NCI-H187 treated with DMSO at 0.1 percent for 48 hours (cell line): ENCODE measurements at places on chromosomes 5 and 9.

GRCh38 chr9:350384-350783, 135.7 kb downstream of the DOCK8 start:
- DNase-seq = no peak

GRCh38 chr9:90770927-90771326, 30.7 kb upstream of the SYK start:
- no peak for DNase-seq

DNA sequence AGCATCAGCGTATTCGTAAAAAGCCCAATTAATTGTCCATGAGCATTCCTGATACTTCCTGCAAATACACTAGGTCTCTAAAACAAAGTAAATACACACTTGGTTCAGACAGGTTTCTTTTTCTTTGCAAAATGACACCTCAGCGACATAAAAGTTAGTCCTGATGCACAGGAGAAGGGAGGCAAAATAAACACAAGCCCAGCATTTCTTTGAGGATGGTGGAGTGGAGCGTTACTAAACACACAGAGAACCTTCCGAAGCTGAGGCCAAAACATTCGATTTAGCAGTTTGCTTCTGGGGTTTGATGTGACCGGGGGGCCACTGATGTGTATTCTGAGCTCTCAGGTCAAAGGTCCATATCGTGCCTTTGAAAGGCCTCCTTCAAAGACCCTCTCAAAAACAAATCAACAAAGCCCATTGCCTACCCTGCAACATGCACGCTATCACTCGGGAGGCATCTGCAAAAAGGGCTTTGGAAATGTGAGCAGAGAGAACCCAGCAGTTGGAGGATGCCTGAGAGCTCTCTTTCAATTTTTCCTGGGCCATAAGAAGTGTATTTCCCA, 268.4 kb upstream of the PANK3 start:
- DNase-seq = no peak

DNA sequence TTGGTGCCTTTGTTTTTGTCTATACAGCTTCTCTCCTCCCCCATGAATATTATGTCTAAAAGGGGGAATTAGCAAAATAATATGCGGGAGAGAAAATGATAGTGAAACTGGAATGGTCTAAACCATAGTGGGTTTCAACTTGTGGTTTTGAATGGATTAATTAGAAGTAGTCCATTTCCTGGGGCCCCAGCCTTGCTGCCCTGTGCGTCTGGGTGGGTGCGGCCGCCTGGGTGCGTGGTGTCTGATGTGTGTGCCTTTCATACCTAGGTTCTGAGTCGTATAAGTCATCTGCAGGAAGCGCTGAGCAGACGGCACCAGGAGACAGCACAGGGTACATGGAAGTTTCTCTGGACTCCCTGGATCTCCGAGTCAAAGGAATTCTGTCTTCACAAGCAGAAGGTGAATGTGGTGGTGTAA, 120.0 kb upstream of the CACNA1B start:
- no peak for DNase-seq

- no peak for DNase-seq
Measured at GRCh38 chr5:138096997-138097828, 13.4 kb downstream of the WNT8A start.

DNA sequence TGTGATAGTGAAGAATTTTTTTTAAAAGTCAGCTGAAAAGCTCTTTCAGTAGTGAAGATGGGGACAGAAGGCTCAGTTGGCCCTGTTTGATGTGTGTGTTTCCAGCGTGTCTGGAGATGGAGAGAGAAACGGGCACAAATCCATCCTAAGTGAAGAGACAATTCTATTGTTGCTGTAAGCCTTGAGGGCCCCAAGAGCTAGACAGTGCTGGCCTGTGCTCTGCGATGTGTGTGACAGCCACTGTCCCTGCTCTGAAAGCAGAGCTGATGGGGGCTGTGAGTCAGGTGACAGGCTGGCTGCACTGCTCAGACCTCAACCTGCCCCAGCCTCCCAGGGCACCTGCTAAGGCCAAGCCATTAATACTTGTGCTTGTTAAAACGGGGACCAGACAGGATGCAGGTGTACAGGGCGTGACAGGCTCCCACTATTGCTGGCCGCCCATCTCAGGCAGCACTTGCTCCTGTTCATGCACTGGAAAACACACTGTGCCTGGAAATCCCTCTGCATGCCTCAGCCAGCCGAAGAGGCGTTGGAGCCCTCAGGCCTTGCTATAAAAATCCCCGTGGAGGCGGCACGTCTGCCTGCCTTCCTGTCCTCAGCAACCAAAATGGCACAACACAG, 44.6 kb upstream of the SEMA4D start:
- DNase-seq = no peak

DNA sequence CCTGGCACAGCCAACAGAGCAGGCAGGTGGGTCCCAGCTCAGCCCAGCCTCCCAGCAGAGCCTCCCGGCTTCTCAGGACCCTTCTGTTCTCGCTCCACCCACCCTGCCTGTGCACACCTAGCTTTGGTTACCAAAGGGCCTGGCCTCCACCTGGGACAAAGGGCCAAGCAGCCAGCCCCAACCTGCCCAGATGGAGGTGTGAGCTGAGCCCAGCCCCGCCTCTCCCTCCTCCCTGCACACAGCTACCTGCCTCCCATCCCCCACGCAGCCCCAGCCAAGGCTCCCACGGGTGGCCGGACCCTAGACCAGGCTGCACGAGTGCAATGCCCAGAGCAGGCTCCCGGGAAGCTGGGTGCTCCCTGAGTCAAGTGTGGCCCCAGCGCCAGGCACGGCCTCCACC, 5.6 kb downstream of the TPRN start:
- DNase-seq = no peak

- DNase-seq = no peak
Measured at GRCh38 chr5:93328833-93329232, 252.2 kb downstream of the NR2F1-AS1 start.

GRCh38 chr5:56632199-56632598, 183.2 kb upstream of the MAP3K1 start:
- DNase-seq = no peak

DNA sequence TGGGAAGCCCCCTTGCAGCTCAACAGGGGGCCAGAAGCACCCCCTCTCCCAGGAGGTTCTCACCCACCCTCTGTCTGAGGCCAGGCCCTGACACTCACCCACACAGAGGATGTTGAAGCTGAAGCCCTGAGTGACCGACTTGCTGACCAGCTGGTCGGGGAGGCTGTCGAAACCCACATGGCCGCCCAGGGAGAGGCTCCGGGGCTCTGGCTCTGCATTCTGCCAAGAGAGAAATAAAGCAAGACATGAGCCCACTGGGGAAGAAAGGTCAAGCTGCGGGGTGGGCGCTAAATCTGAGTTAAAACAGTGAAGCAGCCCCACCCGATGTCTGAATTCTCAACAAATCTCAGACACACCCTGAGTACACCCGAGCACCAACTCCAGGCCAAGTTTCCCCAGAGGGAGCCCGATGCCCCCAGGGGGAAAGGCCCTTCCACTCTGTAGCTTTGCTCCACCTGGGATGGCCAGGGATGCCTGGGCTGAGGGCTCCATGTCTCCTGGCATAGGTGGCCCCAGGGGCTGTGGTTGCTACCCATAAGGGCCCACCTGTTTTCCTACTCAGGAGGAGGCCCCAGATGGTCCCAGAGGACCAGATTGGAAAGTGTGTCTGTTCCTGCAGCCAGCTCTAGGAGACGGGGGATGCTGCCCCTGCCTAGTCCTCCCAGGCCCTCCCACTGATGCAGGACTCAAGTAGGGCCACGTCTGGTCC, 11.6 kb downstream of the SEPTIN8 start:
- no peak for DNase-seq

DNA sequence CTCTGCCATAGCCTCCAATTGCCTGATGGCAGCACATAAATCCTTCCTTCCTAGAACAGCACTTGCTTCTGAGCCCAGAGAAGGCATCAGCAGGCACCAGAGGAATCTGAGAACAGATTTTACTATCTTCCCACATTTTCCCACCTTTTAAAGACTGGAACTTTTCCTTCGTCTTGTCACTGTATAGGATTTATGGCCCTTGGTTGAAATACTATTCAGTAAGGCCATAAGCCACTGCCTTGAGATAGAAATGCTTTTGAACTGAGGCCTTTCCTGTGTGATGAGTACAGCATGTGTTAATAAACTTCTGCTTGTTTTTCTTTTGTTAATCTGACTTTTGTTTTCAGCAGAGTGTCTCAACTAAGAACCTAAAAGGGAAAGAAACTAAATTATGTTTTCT, 84.3 kb downstream of the MRPS27 start:
- no peak for DNase-seq

GRCh38 chr9:113953531-113953930, 77.4 kb downstream of the ZNF618 start:
- no peak for DNase-seq

- no peak for DNase-seq
Measured at GRCh38 chr9:124741149-124741548, 30.0 kb downstream of the NR6A1 start.

GRCh38 chr9:27247756-27248155, 49.2 kb downstream of the EQTN start:
- DNase-seq = no peak

GRCh38 chr5:123486951-123487655, 24.9 kb upstream of the CSNK1G3 start:
- DNase-seq = no peak

GRCh38 chr9:107175816-107176435, 107.2 kb upstream of the RAD23B start:
- no peak for DNase-seq

DNA sequence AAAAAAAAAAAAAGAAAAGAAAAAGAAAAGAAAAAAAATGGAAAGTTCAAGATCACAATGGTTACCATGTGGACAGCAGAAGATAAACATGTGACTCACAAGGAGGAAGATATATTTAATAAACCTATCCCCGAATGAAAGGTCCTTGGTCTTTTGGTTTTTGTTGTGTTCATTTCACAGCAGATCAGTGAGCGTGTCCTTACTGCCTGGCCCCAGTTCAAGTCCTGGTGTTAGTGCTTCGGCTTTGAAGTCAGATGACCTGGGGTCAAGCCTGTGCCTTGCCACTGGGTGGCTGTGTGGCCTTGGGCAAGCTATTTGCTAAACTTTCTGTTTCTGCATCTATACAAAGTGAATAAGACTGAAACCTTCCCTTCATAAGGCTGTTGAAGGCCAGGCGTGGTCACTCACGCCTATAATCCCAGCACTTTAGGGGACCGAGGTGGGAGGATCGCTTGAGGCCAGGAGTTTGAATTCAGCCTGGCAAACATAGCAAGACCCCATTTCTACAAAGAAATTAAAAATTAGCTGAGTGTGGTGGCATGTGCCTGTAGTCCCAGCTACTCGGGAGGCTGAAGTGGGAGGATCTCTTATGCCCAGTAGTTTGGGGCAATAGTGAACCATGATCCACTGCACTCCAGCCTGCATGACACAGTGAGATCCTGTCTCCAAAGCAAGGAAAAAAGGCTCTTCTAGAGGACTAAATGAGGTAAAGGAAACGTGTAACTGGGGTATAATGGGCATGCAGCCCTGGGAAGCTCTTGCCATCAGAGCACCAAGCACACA, 94.5 kb upstream of the SPATA31D4 start:
- no peak for DNase-seq

DNA sequence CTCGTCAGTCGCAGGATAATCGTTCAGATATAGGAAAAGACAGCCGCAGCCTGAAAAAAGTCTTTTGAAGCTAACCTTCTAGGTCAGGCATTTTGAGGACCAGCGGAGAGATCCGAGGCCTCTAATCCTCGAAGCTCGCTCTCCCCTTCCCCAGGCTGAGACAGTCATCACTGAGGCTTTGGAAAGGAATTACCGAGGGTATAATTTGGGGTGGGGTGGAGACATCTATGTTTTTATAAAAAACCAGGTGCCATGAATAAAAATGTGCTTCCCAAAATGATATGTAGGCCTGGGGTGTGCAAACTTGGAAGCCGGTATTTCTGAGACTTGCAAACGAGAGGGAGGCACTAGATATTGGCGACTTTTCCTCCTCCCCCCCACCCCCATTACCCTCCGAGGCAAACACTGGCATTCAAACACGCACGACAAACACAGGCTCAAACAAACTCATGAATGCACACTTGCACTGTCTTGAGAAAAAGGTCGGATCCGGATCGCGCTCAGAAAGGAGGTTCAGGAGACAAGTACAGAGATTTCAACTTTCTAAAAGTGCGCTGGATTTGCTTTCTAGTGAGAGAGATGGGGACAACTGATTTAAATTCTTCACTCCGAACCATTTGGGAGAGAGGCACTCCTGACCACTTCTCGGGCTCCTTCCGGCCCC, 935 bp upstream of the MSX2 start:
- no peak for DNase-seq

DNA sequence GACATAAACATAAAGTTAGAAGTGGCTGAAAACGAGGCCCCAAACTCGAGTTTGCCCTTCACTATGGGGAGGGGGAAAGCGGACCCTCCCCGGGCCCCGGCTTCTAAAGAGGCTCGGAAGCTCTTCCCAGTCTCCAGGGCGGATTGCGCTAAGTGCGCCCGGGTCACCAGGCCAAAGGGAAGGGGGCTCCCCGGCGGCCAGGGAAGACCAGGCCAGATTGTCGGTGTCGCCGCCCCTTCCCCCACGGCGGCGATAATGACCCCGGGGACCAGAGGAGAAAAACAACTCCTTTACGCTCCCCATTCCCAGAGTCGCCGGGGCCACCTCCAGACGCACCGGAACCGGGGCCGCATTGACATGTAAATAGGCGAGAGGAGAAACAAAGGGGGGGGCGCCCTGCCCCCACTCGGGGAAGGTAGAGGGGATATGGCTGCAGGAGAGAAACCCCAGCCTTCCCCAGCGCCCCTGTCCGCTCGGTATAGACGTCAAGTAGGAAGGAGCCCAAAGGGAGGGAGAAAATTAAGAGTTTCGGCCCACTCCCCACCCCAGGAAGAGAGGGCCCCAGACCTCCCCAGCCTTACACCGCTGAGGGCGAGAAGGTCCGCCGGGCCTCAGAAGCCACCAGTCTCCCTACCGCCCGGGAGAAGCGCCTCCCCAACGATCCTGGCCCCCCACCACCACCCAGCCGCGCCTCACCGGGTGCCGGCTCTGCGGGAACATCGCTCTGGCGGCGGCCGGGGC, 1.7 kb downstream of the TLE1 start:
- DNase-seq = no peak

GRCh38 chr9:26833792-26834191, 58.8 kb downstream of the CAAP1 start:
- no peak for DNase-seq

- no peak for DNase-seq
Measured at GRCh38 chr5:164139423-164139822, 634.0 kb downstream of the MAT2B start.

- DNase-seq = no peak
Measured at GRCh38 chr5:166961913-166962312, 1329.5 kb upstream of the WWC1 start.

DNA sequence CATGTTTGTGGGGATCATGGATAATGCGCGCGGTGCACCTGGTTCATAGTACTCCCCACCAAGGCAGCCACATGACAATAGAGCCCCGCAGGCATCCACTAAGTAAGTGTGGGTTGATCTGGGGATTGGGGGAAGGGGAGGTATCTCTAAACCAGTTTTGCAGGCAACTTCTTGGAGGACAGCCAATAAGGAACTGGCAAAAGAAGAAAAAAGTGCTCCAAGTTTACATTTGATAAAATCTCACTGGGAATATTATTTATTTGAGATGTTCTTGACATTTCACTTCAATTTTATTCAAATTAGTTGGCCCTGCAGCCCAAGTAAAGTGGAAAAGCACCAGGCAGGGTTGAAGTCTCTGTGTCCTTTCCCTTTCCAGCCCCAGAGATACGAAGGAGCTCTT, 8.5 kb downstream of the FBP1 start:
- no peak for DNase-seq

GRCh38 chr5:87147441-87147840, 120.2 kb upstream of the RASA1 start:
- DNase-seq = no peak

GRCh38 chr5:26259081-26259480, 779.3 kb downstream of the CDH9 start:
- no peak for DNase-seq

- no peak for DNase-seq
Measured at GRCh38 chr5:177609076-177610059, 9.4 kb downstream of the B4GALT7 start.
